Stimulated activated CD8-positive, alpha-beta memory T cell treated with anti-CD3 and anti-CD28 coated beads, Interleukin-4, amount 100 ng/mL, for 24 hours (primary cell): ENCODE measurements at places on chromosomes 1 and 21.

GRCh38 chr1:37704966-37705365 lies 12.7 kb downstream of the CDCA8 start:
- DNase-seq, result no peak

DNA sequence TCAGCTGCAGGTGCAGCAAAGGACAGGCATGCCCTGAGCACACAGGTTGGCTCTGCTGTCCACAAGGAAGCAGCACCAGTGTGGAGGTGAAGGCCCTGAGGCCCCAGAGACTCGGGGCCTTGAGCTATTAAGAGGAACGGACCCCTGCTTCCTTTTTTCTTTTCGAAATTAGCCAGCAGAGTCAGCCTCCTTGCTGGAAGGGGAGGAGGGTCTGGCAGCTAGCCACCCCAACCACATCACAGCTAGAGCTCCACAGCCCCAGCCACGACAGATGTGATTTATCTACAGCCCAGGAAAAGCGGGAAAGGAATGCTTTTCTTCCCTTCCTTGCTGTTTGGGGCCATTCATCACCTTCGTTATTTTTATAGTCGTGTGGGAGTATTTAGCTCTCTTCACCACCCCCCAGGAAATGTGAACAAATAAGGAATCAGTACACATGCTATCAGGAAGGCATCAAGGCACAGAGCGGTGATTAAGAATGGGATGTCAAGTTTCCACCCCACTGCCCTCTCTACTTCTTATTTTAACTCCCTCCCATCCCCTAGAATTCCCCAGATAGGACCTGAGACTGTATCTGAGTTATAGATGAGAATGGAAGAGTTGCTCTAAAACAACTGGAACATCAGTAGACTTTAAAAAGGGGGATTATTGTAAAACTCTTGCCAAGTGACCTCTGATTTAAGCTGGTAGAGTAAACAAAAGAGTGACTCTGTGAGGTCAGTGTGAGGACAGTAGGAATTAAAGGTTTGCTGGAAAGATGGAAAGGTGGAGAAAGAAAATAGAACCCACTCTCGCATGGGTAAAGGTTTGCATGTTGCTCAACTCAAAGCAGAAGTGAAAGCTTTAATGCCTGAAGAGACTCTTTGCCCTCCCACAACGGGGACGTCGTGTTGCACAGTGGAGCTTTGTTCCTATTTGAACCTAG lies 224.7 kb upstream of the GJB5 start:
- no peak for DNase-seq

DNA sequence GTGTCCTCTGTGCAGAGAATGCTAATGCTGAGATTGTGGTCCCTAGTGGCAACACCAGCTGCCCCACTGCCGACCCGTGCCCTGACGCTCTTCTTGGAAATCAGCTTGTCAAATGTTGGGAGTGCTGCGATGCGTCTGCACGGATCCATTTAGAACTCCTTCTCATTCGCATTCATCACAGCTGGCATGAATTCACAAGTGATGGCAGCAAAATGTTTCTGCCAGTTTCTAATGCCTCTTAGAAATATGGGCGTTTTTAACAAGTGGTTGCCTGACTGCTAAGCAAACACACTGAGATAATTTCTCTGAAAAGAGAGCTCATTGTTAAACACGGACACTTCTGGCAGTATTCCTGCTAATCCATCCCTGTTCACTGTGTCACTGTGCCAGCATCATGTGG lies 131.9 kb upstream of the KCNJ6 start:
- no peak for DNase-seq

- no peak for DNase-seq
These were observed 338.6 kb upstream of the SNX7 start for GRCh38 chr1:98322966-98323365.

DNA sequence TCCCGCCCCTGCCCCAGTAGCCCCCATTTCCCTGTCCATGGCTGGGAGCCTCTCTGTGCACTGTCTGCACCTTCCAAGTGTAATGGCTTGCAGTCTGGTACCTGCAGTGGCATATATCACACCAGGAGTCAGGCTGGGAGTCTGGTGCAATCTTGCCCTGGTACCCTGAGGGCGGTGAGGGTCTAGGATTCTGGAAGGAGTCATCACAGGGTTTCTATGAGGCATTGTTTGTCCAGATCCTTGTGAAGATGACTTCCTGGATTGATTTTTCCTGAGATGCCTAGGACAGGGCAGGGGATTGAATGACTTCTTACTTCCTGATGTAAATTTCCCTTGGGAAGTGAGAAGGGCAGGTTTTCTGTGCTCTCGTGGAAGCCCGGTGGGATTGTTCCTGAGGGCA lies 5.9 kb upstream of the PKP1 start:
- no peak for DNase-seq
